Astrocyte of the hippocampus (primary cell): ENCODE measurements at places on chromosomes 2 and 18.

DNA sequence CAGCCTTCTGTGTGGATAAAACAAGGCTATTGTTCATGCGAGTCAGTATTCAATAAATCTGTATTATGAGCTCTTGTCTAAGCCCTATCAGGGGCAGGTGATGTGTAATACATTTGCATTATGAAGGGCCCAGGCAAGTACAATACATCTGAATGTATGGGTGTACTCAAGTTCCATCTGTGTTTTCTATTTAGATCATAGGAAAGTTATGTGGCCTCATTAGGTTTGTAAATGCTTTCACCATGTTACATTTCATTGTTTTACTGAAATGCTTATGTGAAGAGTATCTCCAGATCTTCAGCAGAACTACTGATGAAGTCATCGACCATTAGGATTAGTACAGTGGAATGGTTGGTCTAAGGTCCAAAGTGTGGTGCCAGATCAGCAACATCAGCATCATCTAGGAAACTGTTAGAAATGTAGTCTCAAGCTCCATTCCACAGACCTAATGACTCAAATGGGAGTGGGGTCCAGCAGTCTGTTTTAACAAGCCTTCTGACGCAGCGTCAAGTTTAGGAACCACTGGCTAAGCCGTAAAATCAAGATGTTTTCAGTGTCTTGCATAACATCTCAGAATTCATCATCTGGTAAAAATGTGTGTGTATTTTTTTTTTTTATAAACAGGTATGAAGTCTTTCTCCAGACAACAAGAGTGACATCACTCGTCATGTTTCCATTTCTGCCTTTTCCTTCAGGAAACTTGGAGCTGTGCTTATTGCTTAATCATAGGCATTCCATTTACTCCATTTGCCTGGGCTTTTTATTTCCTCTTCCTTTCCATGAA lies 80.5 kb downstream of the LYPD6 start:
- peak; percentile 78 for DNase-seq

DNA sequence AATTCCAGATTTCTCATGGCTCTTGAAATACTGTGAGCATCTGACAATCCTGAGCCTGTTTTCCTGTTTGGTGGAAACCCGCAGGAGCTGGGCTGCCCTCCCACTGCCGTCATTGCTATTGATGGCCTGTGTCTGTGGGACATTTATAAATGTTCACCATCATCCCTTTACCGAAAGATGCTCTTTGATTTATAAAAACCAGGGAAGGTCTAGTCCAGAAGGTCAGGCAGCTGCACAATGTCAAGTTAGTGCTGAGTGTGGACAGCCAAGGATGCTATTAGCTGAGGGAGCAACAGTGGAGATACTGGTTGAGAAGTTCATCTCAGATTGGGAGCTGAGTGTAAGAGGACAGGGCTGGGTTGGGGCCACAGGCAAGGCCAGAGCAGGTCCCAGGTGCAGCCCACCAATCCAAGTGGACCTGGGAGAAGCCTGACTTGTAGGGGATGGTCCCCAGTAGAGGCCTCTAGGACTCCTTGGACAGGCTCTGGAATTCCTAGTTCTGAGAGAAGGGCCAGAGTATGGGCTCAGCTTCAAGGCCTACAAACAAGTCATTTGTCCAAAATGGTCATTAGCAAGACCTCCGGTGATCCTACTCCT lies 55.1 kb downstream of the COPS8 start:
- DNase-seq = no peak

DNA sequence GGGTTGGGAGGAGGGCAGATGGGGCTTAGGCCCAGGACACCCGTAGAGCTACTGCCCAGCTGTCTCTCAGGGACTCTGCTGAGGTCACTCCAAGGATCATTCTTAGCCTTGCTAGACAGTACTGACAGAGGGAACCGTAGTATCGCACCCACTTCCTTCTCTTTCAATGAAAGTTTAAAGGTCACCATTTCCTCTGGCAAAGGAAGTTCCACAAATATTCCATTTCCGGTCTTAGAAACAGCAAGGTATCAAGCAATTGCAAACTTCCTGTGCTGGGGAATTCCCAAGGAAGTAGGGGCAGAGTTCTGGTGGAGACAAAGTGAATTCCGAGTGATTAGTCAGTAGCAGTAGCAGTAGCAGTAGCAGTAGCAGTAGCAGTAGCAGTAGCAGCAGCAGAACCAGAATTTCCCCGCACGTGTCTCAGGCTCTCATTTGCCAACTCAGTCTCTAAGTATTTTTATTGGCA lies 24.7 kb downstream of the IL1B start:
- DNase-seq = peak; percentile 55

GRCh38 chr2:230916218-230916617 lies 8.8 kb downstream of the GPR55 start:
- no peak for DNase-seq

- DNase-seq = peak; percentile 32
Observed at GRCh38 chr2:75320898-75321598, 121.7 kb upstream of the TACR1 start.

GRCh38 chr2:196335221-196335634 lies 163.8 kb upstream of the STK17B start:
- peak; percentile 70 for DNase-seq

DNA sequence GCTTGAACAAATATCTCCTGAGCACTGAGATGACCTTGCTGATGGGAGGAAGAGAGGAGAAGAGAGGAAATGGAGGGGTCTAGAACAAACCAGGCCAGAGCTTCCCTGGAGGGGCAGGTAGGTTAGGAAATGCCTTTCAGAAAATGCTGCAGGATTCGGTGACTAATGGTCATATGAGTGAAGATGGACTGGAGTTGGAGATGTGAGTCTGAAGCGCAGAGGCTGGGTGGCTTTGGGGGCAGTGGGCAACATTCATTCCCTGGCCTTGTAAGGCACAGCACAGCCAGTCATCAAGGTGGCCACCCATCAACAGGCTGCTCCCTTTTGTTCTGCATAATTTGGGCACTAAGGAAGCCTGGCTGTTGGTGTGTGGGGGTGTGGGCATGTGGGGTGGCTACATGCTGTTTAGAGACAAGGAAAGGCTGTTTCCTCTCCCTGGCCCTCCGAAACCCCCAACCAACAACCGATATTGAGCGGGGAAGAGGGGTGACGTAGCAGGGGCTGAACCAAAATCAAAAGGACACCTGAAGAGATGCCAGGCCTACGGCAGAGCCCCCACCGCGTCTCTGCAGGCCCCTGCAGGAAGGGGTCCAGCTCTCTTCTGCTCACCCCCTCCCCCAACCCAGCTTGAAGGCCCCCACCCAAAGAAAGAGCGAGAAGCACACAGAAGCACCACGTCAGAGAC lies 1.5 kb downstream of the SLC30A3 start:
- DNase-seq = no peak

- DNase-seq = no peak
Observed at GRCh38 chr2:156704132-156704531, 268.0 kb downstream of the GPD2 start.

DNA sequence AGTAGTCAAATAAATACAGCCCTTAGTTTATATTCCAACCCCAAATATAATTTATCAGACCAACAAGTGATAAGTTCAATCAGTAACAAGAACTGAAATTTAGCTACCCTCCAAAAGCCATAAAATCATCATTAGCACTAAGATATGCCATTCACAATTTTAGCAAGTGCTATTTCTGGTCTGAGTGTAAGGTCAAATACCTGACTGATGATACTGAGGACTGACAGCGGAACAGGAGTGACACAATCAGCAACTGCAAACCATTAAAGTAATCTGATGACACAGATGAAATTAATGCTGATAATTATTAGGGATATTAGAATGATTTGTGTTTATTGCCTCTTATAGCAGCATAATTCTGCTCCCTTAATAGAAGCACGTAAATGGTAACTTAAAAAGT lies 152.7 kb upstream of the SPHKAP start:
- DNase-seq = no peak

DNA sequence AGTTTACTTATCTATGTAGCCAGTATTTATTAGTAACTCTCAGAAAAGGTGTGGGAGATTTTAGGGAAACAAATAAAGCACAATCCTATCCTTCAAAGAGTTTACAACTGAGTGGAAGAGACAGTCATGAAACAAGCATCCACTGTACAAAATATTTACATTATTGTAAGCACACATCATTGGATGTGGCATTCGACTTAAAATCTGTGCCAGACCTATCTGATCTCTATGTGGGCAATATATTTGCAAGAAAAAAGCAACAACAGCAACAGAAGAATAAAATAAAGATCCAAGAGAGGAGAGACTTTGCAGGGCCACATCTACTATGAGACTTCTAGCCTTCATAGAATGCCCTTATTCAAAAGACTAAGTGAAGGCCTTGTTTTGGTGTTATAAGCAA lies 882.1 kb upstream of the PIK3C3 start:
- DNase-seq = no peak

- DNase-seq = no peak
Observed at GRCh38 chr18:9066817-9067306, 35.6 kb upstream of the NDUFV2 start.

DNA sequence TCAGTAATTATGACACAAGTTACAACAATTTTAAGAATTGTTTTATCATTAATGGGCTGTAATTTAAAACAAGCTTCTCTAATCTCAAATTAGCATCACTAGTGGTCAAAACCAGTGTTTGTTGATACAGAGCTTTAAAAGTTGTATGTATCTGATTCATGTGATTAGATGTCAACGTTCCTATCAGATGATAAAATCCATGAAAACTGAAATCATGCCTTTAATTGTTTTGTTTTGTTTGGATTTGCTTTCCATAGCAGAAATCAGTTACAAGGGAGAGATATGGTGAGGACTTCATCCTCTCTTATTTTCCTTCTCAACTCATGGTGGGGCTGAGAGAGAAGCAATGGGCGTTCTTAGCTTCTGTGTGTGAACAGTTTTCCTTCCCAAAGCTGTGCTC lies 469.6 kb downstream of the PID1 start:
- DNase-seq = no peak

GRCh38 chr2:54122171-54122935 lies 6.9 kb downstream of the ACYP2 start:
- DNase-seq = peak; percentile 28

DNA sequence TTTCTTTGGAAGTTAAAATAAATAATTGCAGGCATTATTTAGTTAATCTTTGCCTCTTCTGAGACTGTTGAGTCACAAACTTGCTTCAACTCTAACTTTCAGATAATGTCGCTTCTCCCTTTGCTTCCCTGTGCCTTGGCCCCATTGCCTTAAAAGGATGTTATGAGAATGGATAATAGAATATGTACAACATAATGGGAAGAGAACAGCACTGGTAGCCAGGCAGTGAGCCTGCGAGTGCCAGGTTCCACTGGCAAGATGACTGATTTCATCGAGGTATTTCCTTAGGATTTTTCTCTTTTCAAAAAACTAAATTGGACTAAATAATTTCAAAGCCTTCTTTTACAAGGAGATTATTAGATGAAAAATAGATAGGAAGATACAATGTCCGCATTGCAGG lies 420.9 kb downstream of the TGIF1 start:
- no peak for DNase-seq

GRCh38 chr2:224286923-224287322 lies 115.0 kb downstream of the FAM124B start:
- no peak for DNase-seq

- no peak for DNase-seq
Observed at GRCh38 chr2:70887208-70887549, 48.5 kb upstream of the ATP6V1B1 start.

DNA sequence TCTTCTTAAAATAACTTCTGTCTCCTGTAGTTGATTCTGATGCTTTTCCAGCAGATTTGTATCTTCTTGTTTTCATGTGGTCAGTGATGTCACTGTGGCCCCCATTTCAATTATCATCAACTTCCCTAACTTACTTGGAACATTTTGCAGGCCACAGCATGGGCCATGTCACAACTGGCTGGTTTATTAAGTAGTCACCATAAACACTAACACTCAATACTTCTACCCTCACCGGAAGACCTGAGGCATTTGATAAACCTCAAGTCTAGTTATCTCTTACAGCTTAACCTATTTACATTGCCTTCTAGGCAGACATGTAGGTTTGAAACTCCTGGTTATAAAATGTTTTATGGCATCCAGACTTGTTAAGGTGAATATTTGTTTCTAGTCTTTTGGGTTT lies 37.4 kb upstream of the PROKR1 start:
- no peak for DNase-seq

- peak; percentile 5 for DNase-seq
Observed at GRCh38 chr2:38830526-38831159, 45.1 kb downstream of the DHX57 start.

DNA sequence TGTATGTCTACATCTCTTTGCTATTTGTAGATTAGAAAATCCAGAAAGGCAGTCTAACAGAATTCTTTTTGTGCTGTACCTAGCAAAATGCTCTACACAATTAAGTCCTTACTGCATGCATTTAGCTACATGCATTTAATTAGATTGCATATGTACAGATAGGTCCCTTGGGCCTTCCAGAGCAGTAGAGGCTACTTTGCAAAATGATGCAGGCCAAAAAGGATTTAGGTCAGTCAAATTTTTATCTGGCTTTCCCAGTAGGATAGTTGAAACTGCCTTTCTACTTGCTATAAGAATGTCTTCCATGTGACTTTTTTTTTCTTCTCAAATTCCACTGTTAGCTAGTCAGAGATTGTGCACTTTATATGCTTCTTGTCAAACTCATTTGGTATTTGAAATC lies 19.3 kb downstream of the GALNT13 start:
- DNase-seq = no peak

- DNase-seq = no peak
Observed at GRCh38 chr2:18425210-18425703, 135.2 kb downstream of the RDH14 start.

DNA sequence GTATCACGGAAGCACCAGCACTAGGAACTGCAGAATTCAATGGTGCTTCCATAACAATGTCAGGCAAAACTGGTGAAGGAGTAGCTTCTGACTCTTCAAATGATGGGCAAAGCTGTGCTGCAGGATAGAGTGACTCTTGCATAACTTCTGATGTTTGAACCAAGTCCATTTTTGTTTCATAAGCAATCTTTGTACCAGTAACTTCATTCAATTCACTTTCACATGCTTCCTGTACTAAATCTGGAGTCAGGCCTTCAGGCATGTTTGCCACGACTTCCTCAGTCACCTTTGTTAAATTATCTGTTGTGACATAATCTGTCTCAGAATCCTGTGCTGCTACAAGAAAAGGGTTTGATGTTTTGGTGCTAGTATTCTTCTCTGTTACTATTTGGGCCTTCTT lies 24.0 kb downstream of the RTN4 start:
- DNase-seq = no peak

GRCh38 chr2:179574061-179574519 lies 287.3 kb downstream of the ZNF385B start:
- no peak for DNase-seq

GRCh38 chr18:61651145-61651879 lies 241.5 kb downstream of the RNF152 start:
- DNase-seq = no peak

GRCh38 chr18:48862132-48862531 lies 88.6 kb downstream of the SMAD7 start:
- peak; percentile 31 for DNase-seq

- no peak for DNase-seq
Observed at GRCh38 chr2:121189661-121190381, 95.2 kb downstream of the TFCP2L1 start.

- no peak for DNase-seq
Observed at GRCh38 chr18:58501066-58501896, 127.6 kb downstream of the ALPK2 start.

GRCh38 chr2:196220671-196221070 lies 49.3 kb upstream of the STK17B start:
- DNase-seq = no peak

GRCh38 chr2:130981667-130982066 lies 111.6 kb downstream of the FAM168B start:
- DNase-seq = no peak

- no peak for DNase-seq
Observed at GRCh38 chr2:167355821-167356220, 467.5 kb downstream of the XIRP2 start.
